Effector memory CD8-positive, alpha-beta T cell (primary cell): ENCODE measurements at places on chromosomes 6 and 20.

DNA sequence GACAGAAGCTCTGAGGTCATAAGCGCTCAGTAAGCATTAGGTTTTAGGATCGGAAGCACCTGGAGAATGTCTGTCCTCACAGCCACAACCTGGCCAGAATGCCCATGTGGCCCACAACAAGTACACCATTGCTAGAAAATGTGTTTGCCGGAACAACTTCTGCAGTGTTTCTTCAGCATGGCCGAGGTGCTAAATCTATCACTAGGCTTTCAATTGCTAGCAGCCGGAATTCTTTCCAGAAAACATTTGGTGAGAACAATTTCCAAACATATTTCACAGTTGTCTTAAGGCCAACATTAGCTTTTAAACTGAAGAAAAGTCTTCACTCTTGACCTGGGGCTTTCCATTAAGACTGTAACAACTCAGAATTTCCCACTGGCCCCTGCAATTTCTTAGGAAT, 18.2 kb upstream of the ADTRP start:
- H3K4me1 ChIP-seq, result no peaks in the 10 kb centered on the region
- no peak overlapping the region for H3K27ac ChIP-seq
- DNase-seq, result no peak

GRCh38 chr6:44245912-44246662, 814 bp upstream of the HSP90AB1 start:
- no peaks in the 10 kb centered on the region for H3K27me3 ChIP-seq
- H3K4me3 ChIP-seq, result peak overlapping the region; percentile 100
- peak overlapping the region; percentile 98 for H3K27ac ChIP-seq
- peak; percentile 71 for DNase-seq
- peaks cover 61% of the 10 kb centered on the region for H3K36me3 ChIP-seq

DNA sequence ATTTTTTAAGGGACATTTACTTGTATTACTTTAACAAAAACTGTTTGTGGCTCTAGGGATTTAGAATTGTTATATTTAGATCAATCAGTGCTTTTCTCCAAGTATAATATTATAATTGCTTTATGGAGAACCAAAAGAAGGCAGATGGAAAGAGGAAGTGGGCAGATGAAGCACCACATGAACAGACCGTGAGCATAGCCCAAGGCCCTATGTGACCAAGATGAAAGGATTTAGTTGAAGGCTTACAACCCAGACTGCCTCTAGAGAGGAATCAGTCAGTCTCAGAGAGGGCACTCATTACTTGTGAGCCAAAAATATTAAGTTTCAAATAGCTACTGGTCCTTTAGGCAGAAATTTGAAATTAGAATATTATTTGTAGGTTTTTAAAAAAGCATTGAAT, 102.3 kb upstream of the IMPG1 start:
- no peak overlapping the region for H3K27ac ChIP-seq
- no peaks in the 10 kb centered on the region for H3K4me1 ChIP-seq
- no peaks in the 10 kb centered on the region for H3K36me3 ChIP-seq
- H3K27me3 ChIP-seq, result no peaks in the 10 kb centered on the region
- DNase-seq, result no peak

- no peaks in the 10 kb centered on the region for H3K36me3 ChIP-seq
- no peak overlapping the region for H3K4me3 ChIP-seq
- no peak overlapping the region for H3K27ac ChIP-seq
- peaks cover 3% of the 10 kb centered on the region for H3K4me1 ChIP-seq
These were observed 43.4 kb downstream of the FAM135A start for GRCh38 chr6:70456735-70457134.

- DNase-seq, result no peak
- H3K27me3 ChIP-seq, result peaks cover 33% of the 10 kb centered on the region
- H3K27ac ChIP-seq, result no peak overlapping the region
- no peaks in the 10 kb centered on the region for H3K36me3 ChIP-seq
- H3K4me1 ChIP-seq, result no peaks in the 10 kb centered on the region
These were observed 22.7 kb downstream of the COL12A1 start for GRCh38 chr6:75183099-75183541.

GRCh38 chr6:25014791-25015560, 79.2 kb upstream of the RIPOR2 start:
- H3K4me3 ChIP-seq, result peak overlapping the region; percentile 5
- H3K4me1 ChIP-seq, result peaks cover 38% of the 10 kb centered on the region
- no peaks in the 10 kb centered on the region for H3K27me3 ChIP-seq
- peak; percentile 17 for DNase-seq
- H3K27ac ChIP-seq, result peak overlapping the region; percentile 90
- H3K36me3 ChIP-seq, result no peaks in the 10 kb centered on the region

DNA sequence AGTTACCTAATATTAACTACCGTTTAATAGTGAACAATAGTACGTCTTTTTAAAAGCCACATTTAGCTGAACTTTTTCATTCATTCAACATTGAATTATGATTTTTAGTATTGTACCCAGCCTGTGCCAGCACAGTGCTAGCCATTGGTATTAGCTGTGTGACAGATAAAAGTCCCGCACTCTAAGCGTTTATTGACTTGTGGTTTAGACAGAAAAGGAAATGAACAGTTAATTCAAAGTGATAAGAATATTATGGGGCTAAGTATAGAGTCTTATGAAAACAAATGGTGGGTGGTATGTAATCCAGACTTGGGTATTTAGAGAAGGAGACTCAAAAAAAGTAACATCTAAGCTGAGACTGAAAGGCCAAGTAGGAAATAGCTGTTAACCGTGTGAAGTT, 202.3 kb downstream of the RPS12 start:
- no peak overlapping the region for H3K4me3 ChIP-seq
- H3K27ac ChIP-seq, result no peak overlapping the region
- no peak for DNase-seq
- H3K27me3 ChIP-seq, result no peaks in the 10 kb centered on the region

- no peak for DNase-seq
- H3K27me3 ChIP-seq, result no peaks in the 10 kb centered on the region
- H3K27ac ChIP-seq, result no peak overlapping the region
- no peaks in the 10 kb centered on the region for H3K36me3 ChIP-seq
These were observed 610.9 kb upstream of the AGPAT4 start for GRCh38 chr6:161884782-161885181.

- no peaks in the 10 kb centered on the region for H3K36me3 ChIP-seq
- DNase-seq, result no peak
- no peaks in the 10 kb centered on the region for H3K4me1 ChIP-seq
- no peak overlapping the region for H3K4me3 ChIP-seq
- no peaks in the 10 kb centered on the region for H3K27me3 ChIP-seq
These were observed 68.0 kb downstream of the DOK5 start for GRCh38 chr20:54543369-54543768.

DNA sequence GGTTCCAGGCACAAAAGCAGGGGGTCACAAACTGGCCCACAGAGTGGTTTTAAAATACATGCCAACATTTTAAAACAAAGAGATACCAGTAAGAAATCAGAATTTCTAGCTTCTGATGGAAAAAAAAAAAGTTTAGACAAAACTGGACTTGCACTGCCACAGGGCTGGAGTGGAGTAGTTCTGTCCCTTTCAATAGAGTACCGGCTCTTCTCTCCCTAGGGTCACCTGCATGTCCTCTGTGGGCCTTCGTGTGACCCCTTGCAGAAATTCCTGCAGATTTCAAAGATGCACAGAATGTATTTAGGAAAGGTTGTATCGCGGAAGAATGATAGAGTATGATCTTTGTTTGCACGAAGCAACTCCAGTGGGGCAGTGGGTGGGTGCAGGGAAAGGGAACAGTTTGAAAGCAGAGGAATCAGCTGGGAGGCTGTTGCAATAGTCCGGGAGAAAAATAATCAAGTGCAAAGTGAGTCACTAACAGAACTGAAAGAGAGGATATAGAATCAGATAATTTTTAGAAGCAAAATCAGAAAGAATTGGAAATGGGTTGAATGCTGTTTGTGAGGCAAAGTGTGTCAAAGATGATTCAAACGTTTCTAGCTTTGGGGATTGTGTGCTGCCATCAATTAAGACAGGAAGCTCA, 97.3 kb upstream of the STXBP5 start:
- H3K4me1 ChIP-seq, result peaks cover 21% of the 10 kb centered on the region
- peaks cover 13% of the 10 kb centered on the region for H3K27me3 ChIP-seq
- no peak overlapping the region for H3K4me3 ChIP-seq
- H3K27ac ChIP-seq, result no peak overlapping the region

DNA sequence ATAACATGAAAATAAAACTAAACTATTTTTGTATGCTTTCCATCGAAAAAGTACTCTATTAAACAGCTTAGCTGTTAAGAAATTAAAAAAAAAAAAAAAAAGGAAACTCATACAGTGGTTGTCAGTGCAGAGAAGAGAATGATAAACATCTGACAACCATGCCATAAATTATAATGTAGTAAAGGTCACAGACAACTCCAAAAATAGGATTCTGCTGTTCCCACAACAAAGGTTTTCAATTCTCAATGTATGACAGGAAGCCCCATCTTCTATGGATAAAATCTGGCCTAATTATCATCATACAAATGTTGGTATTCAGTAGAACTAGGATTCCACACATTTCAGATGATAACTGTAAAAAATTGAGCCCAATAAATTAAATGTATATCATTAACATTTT, 5.0 kb downstream of the PLN start:
- no peak for DNase-seq
- H3K4me1 ChIP-seq, result peaks cover 12% of the 10 kb centered on the region
- no peak overlapping the region for H3K4me3 ChIP-seq
- peaks cover 4% of the 10 kb centered on the region for H3K36me3 ChIP-seq
- no peaks in the 10 kb centered on the region for H3K27me3 ChIP-seq
- peak overlapping the region; percentile 49 for H3K27ac ChIP-seq

GRCh38 chr6:55919716-55920308, 44.4 kb upstream of the BMP5 start:
- no peaks in the 10 kb centered on the region for H3K27me3 ChIP-seq
- H3K36me3 ChIP-seq, result peaks cover 3% of the 10 kb centered on the region
- H3K27ac ChIP-seq, result no peak overlapping the region
- H3K4me3 ChIP-seq, result no peak overlapping the region
- DNase-seq, result no peak

DNA sequence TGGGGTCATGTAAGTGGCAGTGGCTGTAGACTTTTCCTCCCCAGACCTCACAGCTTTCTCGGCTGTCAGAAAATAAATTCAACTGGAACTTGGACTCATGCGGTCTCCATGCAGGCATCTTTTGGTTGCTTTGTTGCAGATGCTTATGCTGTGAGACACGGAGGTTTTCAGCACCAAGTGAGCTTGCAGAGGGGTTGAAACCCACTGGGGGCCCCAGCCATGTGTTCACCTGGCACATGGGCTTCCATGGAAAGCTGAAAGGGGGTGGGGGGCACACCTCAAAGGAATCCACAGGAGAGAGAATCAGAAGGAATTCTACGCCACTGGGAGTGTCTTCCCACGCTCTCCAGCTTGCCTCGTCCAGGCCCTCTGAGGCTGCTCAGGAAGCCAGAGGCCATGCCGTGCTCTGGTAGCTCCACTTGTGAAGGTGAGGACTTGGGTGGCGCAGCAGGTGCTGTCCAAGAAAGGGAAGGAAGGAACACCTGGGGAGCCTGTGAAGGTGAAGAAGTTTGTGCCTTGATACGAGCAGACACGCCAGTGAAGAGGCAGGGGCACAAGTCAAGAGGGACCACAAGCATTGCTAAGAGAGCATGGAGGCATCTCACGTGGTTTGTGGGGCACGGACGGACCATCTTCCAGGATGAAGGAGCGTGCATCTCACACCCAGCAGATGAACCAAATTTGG, 134.3 kb upstream of the PMEPA1 start:
- peak overlapping the region; percentile 44 for H3K27ac ChIP-seq
- DNase-seq, result no peak
- peaks cover 5% of the 10 kb centered on the region for H3K4me1 ChIP-seq

DNA sequence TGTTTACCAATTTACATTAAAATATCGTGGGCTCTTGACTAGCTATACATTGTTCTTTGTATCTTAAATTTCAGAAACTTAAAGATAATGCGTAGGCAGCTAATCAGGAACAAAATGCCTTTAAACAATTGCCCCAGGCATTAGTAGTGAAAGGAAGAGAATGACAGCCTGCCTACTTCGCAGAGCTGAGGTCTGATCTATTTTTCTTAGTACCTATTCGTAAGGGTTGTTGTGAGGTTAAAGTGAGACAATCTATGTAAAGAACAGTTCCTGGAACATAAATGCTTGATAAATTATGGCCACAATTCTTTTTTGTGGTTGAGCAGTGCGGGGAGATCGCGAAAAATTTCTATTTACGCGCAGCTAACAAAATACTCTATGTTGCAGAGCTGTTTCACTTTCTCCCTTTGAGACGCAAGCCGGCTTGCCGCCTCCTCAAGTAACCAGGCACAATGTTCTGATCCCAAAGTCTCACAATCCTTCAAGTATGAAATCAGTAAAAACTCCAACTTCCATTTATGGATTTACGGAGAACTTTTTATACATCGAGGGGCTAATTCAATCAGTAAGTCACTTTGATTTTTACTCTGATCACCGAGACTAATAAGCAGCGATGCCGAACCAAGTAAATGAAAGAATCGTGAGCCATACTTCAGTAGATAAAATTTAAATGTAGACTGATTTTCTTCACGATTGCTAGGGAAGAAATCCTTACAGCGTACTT, 878 bp upstream of the PNRC1 start:
- DNase-seq, result peak; percentile 48
- H3K36me3 ChIP-seq, result peaks cover 57% of the 10 kb centered on the region
- H3K27me3 ChIP-seq, result no peaks in the 10 kb centered on the region

GRCh38 chr6:107572886-107573285, 83.0 kb downstream of the SOBP start:
- peaks cover 36% of the 10 kb centered on the region for H3K27me3 ChIP-seq
- no peaks in the 10 kb centered on the region for H3K4me1 ChIP-seq
- no peak overlapping the region for H3K27ac ChIP-seq
- no peak overlapping the region for H3K4me3 ChIP-seq
- no peak for DNase-seq
- H3K36me3 ChIP-seq, result no peaks in the 10 kb centered on the region

DNA sequence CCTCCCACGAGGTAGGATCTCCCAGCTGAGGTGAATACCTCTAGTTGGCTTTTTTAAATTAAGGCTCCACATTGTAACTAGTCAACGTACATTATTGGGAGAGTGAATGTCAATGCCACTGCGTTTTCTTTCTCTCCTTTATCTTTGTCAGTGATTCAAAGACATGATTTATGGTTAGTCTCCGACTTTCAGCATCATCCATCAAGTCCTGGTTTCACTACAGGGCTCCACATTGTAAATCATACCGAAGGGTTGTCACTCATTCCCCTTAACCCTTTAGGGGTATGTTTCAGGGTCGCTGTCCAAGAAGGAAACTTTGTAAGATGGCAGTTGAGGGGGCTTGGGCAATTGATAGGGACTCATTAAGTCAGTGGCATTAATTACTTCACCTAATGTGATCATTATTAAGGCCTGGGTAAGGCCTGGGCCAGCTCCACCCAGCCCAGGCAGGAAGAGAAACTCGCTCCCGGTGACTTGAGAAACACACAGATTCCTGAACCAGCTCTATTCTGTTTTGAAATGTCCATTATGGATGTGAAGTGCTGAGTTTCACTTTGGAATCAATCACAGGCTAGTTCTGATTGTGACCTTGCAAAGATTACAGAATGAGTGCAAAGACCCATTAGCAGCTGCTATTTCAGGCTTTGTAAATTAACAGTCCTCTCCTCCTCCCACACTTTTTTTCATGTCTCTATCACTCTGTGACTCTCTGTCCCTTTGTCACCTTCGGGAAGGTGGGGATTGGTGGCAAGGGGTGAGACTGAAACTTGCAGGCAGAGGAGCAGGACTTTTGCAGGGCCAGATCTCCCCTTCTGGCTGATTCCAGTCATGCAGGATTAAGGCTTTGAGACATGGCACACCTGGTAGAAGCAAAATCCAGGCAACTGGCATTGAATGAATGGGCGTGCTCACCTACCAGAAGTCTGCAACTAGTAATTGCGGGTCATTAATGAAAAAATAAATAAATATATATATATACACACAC, 222.4 kb downstream of the TSHZ2 start:
- H3K4me1 ChIP-seq, result no peaks in the 10 kb centered on the region
- DNase-seq, result no peak
- H3K27me3 ChIP-seq, result peaks cover 52% of the 10 kb centered on the region
- H3K27ac ChIP-seq, result no peak overlapping the region
- H3K4me3 ChIP-seq, result no peak overlapping the region
